Ecto neural progenitor cell (in vitro differentiated cells): ENCODE measurements at places on chromosomes 11 and 22.
A peak's percentile ranks its signal among the peaks of the same experiment; 100 is the strongest.

DNA sequence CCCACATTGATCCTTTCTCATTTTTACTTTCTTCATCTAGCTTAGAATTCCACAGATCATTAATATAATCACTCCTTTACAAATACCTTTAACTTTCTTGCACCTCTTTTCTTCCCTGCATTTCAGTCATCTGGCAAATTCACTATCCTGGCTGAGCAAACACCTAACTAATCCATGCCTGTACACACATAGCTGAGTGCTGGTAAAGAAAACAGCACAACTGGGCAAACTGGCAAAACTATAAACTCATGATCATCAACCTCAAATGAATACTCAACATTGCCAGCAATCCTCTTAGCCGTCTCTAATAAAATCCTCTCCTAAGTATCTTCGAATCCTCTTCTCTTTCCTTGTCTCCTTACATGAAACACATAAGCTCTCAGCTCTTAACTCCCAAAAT lies 52.4 kb downstream of the PICALM start:
- DNase-seq: no peak

- no peak for DNase-seq
Observed at GRCh38 chr11:25766332-25767015, 565.5 kb upstream of the ANO3 start.

GRCh38 chr22:48199667-48200066 lies 1437.2 kb downstream of the TBC1D22A start:
- peak; percentile 22 for DNase-seq

- peak; percentile 12 for DNase-seq
Observed at GRCh38 chr11:36155124-36155561, 134.1 kb downstream of the COMMD9 start.

- no peak for DNase-seq
Observed at GRCh38 chr11:33907421-33907820, 15.5 kb upstream of the LMO2 start.

- DNase-seq: no peak
Observed at GRCh38 chr22:50576806-50577696, 1.2 kb downstream of the CPT1B start.

- no peak for DNase-seq
Observed at GRCh38 chr11:69397732-69398131, 83.7 kb upstream of the LINC01488 start.

GRCh38 chr11:44637487-44637886 lies 72.0 kb downstream of the CD82 start:
- no peak for DNase-seq

DNA sequence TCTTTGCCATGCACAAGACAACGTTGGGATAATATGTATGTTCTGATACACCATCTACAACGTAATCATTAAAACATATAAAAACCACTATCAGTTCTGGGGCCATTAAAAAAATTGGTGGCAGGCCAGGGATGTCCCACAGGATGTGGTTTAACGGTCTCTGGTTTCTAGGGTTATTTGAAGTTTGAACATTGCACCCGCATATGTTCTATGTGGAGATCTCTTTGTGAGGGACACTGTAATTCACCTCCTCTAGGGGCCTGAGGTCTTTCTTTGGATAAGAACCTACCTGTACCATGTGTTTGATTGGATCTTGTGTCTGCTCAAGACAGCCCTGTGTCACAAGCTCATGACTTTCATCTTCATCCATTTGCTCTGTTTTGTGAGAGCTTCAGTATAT lies 73.2 kb downstream of the GGTLC2 start:
- DNase-seq: no peak

- DNase-seq: no peak
Observed at GRCh38 chr11:104704146-104704830, 194.0 kb downstream of the CASP12 start.

DNA sequence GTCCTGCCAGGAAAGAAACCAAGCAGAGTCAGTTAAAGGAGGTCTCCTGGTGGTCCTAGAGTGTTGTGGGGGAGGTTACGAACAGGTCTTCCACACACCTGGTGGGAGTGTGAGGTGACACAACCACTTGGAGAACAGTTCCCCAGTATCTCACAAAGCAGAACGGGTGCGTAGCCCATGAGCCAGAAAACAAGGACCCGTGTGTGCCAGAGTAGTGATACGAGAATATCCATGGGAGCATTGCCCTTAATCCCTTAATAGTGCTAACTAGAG lies 21.7 kb upstream of the CLDN5 start:
- DNase-seq: no peak

DNA sequence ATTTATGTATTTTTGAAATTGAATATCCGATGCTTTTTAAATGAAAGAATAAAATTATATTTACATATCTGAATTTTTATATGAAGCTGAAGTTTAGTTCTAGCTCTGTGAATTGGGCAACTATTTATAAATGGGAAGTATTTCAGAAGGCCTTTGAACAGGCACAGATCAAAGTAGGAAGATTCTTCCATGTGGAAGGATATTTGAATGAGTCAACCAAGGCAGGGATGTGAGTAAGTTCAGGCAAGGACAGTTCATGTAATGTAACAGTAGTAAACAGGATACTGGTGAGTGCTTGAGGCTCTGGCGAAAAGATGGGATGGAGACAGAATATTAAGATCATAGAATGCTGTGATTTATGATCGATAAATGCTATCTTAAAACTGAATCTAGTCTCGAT lies 417.8 kb upstream of the CCDC179 start:
- no peak for DNase-seq

DNA sequence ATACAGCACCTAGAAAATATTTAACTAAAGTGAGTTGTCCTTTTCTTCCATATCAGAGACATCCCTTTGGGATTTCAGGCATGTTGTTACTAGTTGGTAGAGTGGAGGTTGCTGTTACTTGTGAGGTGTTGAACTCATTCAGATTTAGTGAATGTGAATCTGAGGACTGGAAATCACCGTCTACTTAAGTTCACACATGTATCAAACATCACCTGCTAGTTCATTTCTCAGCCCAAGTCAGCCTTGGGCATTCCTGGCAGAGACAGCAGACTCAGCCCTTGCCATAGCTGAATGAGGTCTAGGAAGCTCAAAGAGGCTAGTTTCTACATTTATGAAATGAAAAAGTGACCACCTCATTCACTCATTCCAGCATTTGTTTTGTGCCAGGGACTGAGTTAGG lies 9.7 kb downstream of the KDELR3 start:
- no peak for DNase-seq

DNA sequence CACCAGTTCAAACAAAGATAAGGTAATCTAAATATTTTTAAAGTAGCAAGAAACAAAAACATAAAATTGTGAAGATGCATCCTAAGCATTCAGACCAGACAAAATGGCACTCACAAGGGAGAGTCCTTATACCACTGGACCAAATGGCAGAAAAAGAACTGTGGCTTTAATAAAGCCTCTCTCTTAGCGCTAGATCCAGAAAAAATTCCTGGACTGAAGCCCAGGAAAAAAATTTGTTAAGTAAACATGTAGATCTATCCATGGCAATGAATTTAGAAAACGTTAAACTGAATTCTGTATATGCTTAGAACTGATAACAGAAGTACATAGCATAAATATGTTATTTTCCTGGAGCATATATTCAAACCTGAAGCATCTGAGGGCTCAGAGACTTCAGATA lies 11.8 kb upstream of the CD59 start:
- no peak for DNase-seq

DNA sequence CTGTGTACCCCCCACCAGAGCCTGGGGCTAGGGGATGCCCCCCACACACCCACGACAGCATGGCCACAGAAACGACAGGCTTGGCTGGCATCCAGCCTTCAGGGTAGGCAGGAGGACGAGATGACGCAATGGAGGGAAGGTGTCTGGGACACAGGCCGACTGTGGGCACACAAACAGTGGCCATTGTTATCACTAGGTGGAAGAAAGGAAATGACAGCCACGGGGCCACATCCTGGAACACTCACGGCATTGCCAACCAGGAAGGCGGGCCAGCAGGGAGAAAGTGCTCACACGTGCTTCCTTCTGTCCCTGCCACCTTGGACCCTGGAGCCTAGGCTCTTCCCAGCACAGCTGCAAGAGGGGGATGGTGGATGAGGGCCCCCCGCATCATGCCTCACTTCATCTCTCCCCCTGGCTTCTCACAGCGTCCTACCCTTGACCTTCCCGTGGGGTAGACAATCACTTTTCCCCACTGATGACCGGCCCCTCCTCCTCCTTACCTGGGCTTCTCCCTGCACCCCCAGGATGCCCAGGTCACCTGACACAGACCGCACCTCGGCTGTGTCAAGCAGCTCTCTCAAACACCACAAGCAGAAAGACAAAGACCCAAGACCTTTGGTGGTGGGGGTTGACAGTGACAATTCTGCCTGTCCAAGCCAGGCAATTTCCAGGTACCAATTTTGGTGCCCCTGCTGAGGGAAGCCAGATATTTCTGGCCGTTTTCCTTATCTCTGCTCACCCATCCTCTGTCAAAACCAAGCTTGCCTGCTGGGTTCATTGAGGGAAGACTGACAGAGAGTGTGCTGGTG lies 8.6 kb downstream of the PLA2G6 start:
- DNase-seq: no peak

- DNase-seq: no peak
Observed at GRCh38 chr11:134797411-134798089, 385.5 kb upstream of the B3GAT1 start.

DNA sequence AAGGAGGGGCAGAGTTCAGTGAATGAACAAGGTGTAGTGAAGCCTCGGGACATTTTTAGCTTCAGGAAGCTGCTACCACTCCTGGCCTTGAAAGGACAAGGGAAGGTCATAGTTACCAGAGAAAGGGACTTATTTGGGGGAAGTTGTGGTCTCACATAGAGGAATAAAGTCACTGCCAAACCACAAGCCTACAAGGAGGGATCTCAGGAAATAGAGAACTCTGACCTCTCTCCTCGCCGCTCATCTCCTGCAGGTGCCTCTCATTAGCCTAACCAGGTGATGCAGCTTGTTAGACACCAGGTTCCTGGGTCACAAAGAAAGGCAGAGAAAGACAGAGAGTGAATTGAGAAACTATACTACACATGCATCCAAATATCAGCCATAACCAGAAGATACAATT lies 14.3 kb upstream of the TOLLIP start:
- DNase-seq: no peak

GRCh38 chr22:27133019-27133431 lies 475.6 kb downstream of the MIAT start:
- no peak for DNase-seq

GRCh38 chr22:26416670-26417276 lies 12.3 kb upstream of the ASPHD2 start:
- no peak for DNase-seq

DNA sequence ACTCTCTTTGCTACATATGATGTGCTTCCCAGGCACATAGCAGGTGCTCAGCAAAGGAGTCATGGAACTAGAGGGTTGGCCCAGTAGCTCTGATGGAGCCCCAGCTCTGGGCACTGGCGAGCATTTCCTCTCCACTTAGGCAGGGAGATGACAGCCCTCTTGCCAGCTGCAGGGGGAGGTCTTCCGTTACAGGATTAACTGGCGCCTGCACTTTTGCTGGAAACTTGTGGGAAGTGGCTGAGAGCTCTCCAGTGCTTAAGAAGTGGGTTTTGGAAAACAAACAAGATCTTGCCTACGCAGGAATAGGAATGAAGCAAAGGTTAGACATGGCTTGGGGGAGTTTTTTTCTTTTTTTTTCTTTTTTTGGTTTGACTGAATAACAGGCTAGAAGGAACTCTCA lies 75.5 kb downstream of the MICAL2 start:
- no peak for DNase-seq

- peak; percentile 35 for DNase-seq
Observed at GRCh38 chr22:37449331-37450001, 22.2 kb upstream of the ELFN2 start.

- DNase-seq: no peak
Observed at GRCh38 chr11:77093056-77093891, 9.4 kb upstream of the OMP start.
